COLO829 (cell line): ENCODE measurements at places on chromosomes 6 and 20.

GRCh38 chr6:63859528-63859927, 223.9 kb downstream of the PHF3 start:
- no peak for DNase-seq

DNA sequence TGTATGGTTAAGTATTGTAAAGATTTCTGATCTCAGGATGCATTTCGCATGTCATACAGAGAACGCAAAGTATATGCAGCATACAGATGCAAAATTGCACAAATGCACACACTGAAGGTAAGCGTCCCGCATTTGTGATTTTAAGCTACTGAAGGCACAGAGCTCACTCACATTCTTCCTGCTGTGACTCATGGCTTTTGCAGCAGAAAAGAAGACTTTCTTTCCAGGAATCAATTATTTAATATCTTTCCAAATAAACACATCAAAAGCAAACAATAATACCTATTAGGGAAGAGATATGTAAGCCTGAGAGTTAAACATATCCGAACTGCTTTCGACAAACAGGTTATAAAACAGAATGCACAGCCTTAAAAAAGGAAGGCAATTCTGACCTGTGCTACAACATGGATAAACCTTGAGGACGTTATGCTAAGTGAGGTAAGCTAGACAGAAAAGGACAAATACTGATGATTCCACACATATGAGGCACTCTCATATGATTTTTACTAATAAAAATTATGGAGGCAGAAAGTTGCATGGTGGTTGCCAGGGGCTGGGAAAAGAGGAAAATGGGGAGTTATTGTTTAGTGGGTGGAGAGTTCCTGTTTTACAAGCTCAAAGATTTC, 109.0 kb downstream of the TFAP2A start:
- no peak for DNase-seq

- no peak for DNase-seq
Measured at GRCh38 chr6:7762760-7763159, 36.9 kb downstream of the BMP6 start.

DNA sequence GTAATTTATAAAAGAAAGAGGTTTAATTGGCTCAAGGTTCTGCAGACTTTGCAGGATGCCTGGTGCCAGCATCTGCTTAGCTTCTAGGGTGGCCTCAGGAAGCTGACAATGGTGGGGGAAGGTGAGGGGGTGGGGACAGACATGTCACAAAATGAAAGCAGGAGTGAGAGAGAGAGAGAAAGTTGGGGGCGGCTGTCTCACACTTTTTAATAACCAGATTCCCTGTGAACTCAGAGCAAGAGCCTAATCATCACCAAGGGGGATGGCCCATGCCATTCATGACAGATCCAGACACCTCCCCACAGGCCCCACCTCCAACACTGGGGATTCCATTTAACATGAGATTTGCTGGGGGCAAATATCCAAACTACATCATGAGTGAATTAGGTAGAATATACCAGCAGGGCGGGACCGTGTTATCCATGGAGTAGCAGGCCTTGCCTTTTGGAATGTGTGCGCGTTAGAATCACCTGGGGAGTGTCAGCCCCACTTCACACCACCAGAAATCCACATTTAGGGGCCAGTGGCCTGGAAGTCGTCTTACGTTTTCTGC, 258.8 kb downstream of the CDH4 start:
- no peak for DNase-seq

DNA sequence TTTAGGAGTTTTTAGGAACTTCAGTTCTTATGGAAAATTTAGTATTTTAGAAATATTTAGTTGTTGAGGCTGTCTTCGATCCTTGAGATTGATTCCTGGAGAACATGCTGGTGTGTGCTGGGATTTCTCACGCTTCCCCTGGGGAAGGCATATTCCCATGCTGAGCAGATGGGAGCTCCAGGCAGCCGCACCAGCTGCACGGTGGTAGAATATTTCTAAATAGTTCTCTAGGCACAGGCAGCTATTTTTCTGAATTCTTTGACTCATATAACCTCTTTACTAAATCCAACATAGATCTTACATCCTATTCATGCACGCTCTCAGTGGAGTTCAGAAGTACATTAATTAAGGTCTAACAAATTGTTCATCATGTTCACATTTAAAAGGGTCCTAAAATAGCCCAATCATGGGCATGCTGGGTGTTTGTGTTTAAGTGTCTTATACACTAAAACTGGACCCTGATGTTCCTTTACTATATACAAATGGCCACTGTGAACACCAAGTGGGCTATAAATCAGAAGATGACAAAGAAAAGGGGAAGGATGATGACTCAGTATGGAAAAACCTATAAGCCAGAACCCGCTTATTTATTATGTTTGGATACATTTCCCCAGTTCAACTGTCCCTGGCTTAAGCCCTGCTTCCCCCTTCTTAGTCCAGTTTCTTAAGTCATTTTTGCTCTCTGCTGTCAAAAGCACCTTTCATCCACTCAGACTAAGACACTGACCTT, 138.5 kb downstream of the UST start:
- DNase-seq = peak; percentile 22

DNA sequence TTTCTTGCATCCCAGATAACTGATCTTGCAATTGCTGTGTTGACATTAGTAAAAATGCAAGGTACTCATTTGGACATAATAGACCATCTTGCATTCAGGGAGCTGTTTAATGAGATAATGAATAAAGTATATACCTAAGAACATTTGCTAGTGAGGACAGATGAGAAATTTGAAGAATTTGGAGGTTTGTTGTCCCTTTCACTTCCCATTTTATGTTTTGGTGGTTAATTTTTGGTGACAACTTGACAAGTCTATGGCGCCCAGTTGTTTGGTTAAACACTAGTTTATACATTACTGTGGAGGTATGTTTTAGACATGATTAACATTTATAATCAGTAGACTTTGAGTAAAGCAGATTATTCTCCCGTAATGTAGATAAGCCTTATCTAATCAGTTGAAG, 300.2 kb upstream of the SYNCRIP start:
- DNase-seq = no peak

GRCh38 chr20:15763366-15763765, 809.9 kb downstream of the KIF16B start:
- DNase-seq = no peak

GRCh38 chr20:701401-702129, 26.0 kb upstream of the SCRT2 start:
- no peak for DNase-seq

GRCh38 chr6:167988154-167988495, 9.3 kb upstream of the KIF25 start:
- DNase-seq = no peak

GRCh38 chr6:30047220-30047619, 13.8 kb upstream of the POLR1H start:
- DNase-seq = no peak

- no peak for DNase-seq
Measured at GRCh38 chr6:43172104-43173007, 1.3 kb downstream of the SRF start.

GRCh38 chr20:50675671-50676376, 15.5 kb downstream of the RIPOR3 start:
- DNase-seq = peak; percentile 25

DNA sequence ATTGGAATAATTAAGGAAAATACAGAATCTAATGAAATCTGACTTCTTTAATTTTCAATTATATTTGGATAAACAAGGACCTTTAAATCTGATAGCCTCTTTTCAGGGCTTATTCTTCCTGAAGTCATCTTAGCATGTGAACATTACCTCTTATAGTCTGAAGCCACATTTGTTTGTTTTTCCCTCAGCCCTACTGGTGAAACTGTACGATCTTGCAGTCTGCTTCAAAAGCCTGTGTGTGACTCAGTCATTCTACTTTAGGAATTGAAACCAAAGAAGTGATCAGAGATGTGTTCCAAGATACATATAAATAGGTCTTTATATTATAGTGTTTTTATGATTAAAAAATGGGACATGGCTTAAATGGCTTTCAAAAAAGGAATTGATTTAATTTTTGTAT, 67.5 kb downstream of the MACROD2 start:
- peak; percentile 40 for DNase-seq

- no peak for DNase-seq
Measured at GRCh38 chr6:39861663-39862062, 69.5 kb downstream of the DAAM2 start.

- DNase-seq = no peak
Measured at GRCh38 chr20:3477861-3478544, 7.2 kb downstream of the ATRN start.

- DNase-seq = no peak
Measured at GRCh38 chr20:63253438-63254231, 628 bp downstream of the NKAIN4 start.

GRCh38 chr20:41261260-41261659, 56.3 kb downstream of the ZHX3 start:
- no peak for DNase-seq
